ENCODE measurements at places on chromosomes 6 and 20. TPM values are rescaled to one million over a fixed set of nuclear protein-coding genes. Genes with fewer than 3 reads are reported as not detected.

HEY2 gene
- not detected for polyA plus RNA-seq

TREML1 gene
- polyA plus RNA-seq, result 0.65 TPM

INSM1 gene
- polyA plus RNA-seq, result not detected

- no peak overlapping the region for H3K4me3 ChIP-seq
- no peak for DNase-seq
- H3K27me3 ChIP-seq, result peaks cover 36% of the 10 kb centered on the region
- no peaks in the 10 kb centered on the region for H3K4me1 ChIP-seq
Observed at GRCh38 chr6:27617700-27618689, 145.1 kb upstream of the ZNF184 start.

DNA sequence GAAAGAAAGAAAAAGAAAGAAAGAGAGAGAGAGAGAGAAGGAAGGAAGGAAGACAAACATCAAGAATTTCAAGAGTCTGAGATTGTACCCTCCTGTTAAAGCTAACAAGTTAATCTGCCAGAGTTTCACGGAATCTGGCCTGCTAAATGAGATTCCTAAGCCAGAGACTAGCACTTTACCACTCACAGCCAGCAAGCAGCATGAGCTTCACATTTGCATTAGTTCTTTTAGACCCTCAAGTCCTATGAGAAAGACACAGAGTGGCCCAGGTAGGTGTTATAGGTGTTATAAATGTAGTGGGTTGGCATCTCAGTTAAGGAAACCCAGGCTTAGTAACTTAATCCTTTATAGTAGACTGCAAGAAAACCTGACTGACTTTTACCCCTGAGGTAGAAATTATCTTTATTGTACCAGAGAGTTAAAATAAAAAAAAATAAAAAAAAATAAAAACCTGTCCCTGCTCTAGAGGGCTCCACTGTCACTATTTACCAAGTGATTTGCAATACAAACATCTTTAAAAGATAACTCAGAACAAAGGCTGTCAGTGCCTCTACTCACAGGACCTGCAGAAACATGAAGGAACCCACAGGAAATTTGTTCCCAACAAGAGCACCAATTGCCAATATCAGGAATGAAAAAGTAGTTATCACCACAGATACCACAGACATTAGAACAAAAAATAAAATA is 9.7 kb upstream of the IBTK start:
- DNase-seq, result no peak
- no peak overlapping the region for H3K27ac ChIP-seq

- no peaks in the 10 kb centered on the region for H3K36me3 ChIP-seq
- H3K4me1 ChIP-seq, result no peaks in the 10 kb centered on the region
- no peak for DNase-seq
- H3K27me3 ChIP-seq, result no peaks in the 10 kb centered on the region
- H3K27ac ChIP-seq, result no peak overlapping the region
Observed at GRCh38 chr6:22284666-22285065, 12.2 kb downstream of the PRL start.

GRCh38 chr20:64111841-64112641 is 4.7 kb upstream of the NPBWR2 start:
- no peaks in the 10 kb centered on the region for H3K36me3 ChIP-seq
- no peaks in the 10 kb centered on the region for H3K27me3 ChIP-seq
- H3K4me3 ChIP-seq, result no peak overlapping the region
- H3K27ac ChIP-seq, result no peak overlapping the region
- H3K4me1 ChIP-seq, result peaks cover 13% of the 10 kb centered on the region

DNA sequence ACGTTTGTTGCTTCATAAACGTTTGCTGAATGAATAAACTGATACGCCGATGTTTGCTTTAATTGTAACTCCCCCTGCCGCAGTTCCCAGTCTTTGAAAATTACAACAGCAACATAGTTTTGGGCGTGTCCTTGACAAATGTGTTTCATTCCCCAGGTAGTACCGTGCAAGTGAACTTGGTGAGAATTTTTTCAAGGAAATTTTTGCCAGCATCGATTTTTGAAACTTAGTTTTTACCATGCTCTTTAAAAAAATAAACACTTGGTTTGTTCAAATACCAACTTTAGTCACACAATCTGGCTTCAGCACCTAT is 60.1 kb downstream of the FAM217A start:
- peaks cover 53% of the 10 kb centered on the region for H3K4me1 ChIP-seq
- no peaks in the 10 kb centered on the region for H3K36me3 ChIP-seq

- no peaks in the 10 kb centered on the region for H3K27me3 ChIP-seq
- no peak overlapping the region for H3K27ac ChIP-seq
- no peaks in the 10 kb centered on the region for H3K4me1 ChIP-seq
- no peaks in the 10 kb centered on the region for H3K36me3 ChIP-seq
- H3K4me3 ChIP-seq, result no peak overlapping the region
- DNase-seq, result no peak
Observed at GRCh38 chr6:29499704-29500103, 11.9 kb upstream of the MAS1L start.

DNA sequence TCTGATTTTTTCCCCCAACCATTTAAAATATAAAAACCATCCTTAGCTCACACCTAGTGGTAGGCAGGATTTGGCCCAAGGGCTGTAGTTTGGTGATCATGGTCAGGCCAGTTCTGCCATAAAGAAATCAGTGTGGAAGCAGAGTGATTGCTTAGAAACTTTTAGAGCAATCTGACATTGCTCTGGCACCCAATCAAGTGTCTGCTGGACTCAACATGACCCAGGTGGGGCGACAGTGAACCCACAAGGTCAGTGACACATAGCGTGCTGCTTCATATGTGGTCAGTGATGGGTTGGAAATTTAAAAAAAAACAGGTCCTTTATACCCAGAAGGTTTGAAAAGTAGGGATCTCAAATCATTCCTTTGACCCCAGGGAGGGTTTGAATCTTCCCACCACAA is 107.9 kb downstream of the BANF2 start:
- H3K4me1 ChIP-seq, result no peaks in the 10 kb centered on the region
- H3K36me3 ChIP-seq, result no peaks in the 10 kb centered on the region
- H3K27me3 ChIP-seq, result no peaks in the 10 kb centered on the region
- no peak overlapping the region for H3K4me3 ChIP-seq

- peaks cover 88% of the 10 kb centered on the region for H3K36me3 ChIP-seq
- H3K27ac ChIP-seq, result no peak overlapping the region
- H3K4me3 ChIP-seq, result no peak overlapping the region
- no peaks in the 10 kb centered on the region for H3K4me1 ChIP-seq
Observed at GRCh38 chr6:7900621-7901020, 10.0 kb downstream of the TXNDC5 start.

DNA sequence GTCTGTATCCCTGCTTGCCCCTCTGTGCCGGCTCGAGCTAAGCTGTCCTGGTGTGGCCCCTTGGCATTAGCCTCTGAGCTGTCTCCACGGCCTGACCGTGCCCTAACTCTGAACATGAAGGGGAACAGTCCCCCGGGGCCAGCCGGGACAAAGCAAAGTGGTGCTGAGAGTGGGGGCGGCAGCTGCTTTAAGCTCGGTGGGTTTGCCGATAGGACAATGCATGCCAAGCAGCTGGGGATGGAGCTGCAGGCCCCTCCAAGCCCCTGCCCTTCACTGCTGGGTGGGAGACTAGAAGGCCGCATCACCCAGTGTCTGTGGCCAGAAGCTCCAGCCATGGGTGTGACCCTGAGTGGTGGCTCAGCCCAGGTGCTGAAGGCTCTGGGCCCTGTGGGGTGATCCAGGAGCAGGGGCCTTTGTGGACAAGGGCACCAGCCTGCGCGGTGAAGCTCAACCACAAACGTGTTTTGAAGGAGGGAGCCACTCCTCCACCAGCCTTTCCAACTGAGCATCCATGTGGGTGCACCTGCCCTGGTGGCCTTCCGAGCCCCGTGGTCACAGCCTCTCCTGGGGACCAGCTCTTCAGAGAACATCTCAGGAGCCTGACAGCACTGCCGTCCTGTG is 242.5 kb downstream of the ERMARD start:
- no peak overlapping the region for H3K4me3 ChIP-seq
- H3K4me1 ChIP-seq, result peaks cover 52% of the 10 kb centered on the region
- H3K27ac ChIP-seq, result no peak overlapping the region
- DNase-seq, result no peak

DNA sequence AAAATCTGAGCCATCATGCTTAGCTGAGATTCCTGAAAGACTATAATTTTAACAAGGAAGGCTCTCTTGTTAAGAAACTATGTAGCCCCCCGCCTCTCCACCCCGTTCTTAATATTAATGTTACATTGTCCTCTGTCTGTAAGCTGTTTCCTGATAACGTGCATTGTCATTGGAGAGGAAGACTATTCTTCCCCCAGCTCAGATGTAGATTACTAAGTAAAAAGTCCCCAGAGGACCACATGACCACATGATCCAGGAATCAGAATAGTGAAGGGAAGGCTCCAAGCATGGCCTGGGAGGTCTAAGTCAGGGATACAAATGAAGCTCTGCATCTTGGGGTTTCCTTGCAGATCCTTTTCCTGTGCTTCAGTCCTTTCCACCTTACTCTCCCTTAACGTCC is 106.4 kb downstream of the JARID2 start:
- peaks cover 8% of the 10 kb centered on the region for H3K36me3 ChIP-seq
- no peak for DNase-seq
- H3K27me3 ChIP-seq, result no peaks in the 10 kb centered on the region
- H3K4me3 ChIP-seq, result no peak overlapping the region

GRCh38 chr6:80991316-80991715 is 761.2 kb downstream of the TENT5A start:
- H3K27me3 ChIP-seq, result no peaks in the 10 kb centered on the region
- H3K27ac ChIP-seq, result no peak overlapping the region
- no peak overlapping the region for H3K4me3 ChIP-seq
- no peaks in the 10 kb centered on the region for H3K4me1 ChIP-seq
- DNase-seq, result no peak

GRCh38 chr20:32583581-32584070 is 1.5 kb downstream of the NOL4L start:
- peaks cover 32% of the 10 kb centered on the region for H3K4me1 ChIP-seq
- peaks cover 24% of the 10 kb centered on the region for H3K27me3 ChIP-seq
- H3K36me3 ChIP-seq, result no peaks in the 10 kb centered on the region
- no peak overlapping the region for H3K27ac ChIP-seq
- no peak for DNase-seq

GRCh38 chr6:116265041-116265829 is 11.4 kb upstream of the TSPYL4 start:
- H3K4me3 ChIP-seq, result no peak overlapping the region
- H3K27ac ChIP-seq, result no peak overlapping the region
- no peak for DNase-seq
- no peaks in the 10 kb centered on the region for H3K27me3 ChIP-seq

- H3K4me1 ChIP-seq, result no peaks in the 10 kb centered on the region
- no peak overlapping the region for H3K27ac ChIP-seq
- no peak overlapping the region for H3K4me3 ChIP-seq
- H3K36me3 ChIP-seq, result no peaks in the 10 kb centered on the region
- no peak for DNase-seq
- peaks cover 2% of the 10 kb centered on the region for H3K27me3 ChIP-seq
Observed at GRCh38 chr6:167850782-167851181, 24.1 kb downstream of the AFDN start.

- no peak overlapping the region for H3K4me3 ChIP-seq
- no peaks in the 10 kb centered on the region for H3K36me3 ChIP-seq
- no peak for DNase-seq
- H3K27ac ChIP-seq, result no peak overlapping the region
- no peaks in the 10 kb centered on the region for H3K27me3 ChIP-seq
- no peaks in the 10 kb centered on the region for H3K4me1 ChIP-seq
Observed at GRCh38 chr6:147169529-147169928, 34.7 kb upstream of the STXBP5 start.

GRCh38 chr6:27761391-27761790 is 150.8 kb downstream of the OR2B2 start:
- H3K4me1 ChIP-seq, result peaks cover 25% of the 10 kb centered on the region
- H3K27ac ChIP-seq, result no peak overlapping the region
- H3K27me3 ChIP-seq, result no peaks in the 10 kb centered on the region
- peak; percentile 39 for DNase-seq
- H3K4me3 ChIP-seq, result no peak overlapping the region

DNA sequence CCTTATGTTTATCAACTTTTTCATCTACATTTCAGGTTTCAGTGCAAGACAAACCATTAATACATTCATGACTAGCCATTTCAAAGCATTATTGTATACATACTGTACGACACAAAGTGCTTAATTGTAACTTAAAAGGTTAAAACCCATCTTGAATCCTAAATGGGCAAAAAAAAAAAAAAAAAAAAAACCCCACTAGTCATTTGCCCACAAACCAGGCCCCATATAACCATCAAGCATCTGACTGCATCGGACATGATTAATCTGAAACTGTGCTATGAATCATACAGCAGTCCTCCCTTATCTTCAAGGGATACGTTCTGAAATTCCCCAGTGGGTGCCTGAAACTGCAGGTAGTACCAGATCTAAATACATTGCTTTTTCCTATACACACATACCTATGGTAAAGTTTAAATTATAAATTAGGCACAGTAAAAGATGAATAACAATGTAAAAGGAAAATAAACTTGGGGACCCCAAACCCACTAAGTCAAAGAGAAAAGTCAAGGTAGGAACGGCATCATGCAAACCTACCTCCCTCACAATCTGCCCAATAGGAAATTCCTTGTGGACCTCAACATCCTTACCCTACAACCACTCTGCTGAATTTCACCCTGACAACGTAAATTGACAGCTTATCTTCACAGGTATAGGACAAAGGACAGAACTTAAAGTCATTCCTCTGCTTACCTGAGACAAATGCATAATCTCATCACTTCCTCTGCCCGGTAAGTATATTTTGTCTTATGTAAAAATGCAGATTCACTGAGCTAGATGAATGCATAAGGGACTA is 14.3 kb downstream of the B4GALT5 start:
- peak; percentile 71 for DNase-seq
- no peaks in the 10 kb centered on the region for H3K36me3 ChIP-seq

GRCh38 chr20:62702013-62702300 is 6.7 kb upstream of the NTSR1 start:
- no peak overlapping the region for H3K27ac ChIP-seq
- no peak overlapping the region for H3K4me3 ChIP-seq
- H3K36me3 ChIP-seq, result no peaks in the 10 kb centered on the region
- no peak for DNase-seq

DNA sequence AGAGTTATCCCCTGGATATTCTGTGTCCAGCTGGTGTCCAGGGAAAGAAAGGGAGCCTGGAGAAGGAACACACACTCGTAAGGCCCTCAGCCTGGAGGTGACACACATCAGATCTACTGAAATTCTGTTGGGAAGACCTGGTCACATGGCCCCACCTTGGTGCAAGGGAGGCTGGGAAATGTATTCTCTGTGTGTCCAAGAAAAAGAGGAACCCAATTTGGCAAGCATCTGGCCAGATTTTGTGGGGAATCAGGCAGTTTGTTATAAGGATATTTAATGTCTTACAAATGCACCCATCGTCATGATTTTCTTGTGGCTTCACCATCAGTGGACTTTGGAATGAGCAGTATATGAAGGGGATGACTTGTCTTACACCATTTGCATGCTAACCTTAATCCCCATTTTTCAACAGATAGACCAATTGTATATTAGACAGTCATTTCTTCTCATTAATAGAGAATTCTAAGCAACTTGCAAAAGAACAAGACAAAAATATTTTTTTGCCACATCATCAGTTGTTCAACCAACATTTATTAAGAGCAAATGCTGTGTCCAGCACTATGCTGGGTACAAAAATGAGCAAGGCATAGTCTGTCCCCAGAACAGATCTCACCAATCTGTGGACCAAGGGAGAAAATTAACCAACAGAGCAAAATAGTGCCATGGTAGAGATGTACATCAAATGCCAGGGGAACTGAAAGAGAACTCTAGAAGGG is 59.7 kb downstream of the ISM1 start:
- no peak overlapping the region for H3K27ac ChIP-seq
- no peak for DNase-seq
- H3K36me3 ChIP-seq, result no peaks in the 10 kb centered on the region
- H3K4me3 ChIP-seq, result no peak overlapping the region
- no peaks in the 10 kb centered on the region for H3K27me3 ChIP-seq
- H3K4me1 ChIP-seq, result no peaks in the 10 kb centered on the region

Data from CD14-positive monocyte (primary cell).